ENCODE measurements at places on chromosomes 11 and 22.

GRCh38 chr11:100419518-100419917 lies 267.6 kb upstream of the ARHGAP42 start:
- DNase-seq: no peak

DNA sequence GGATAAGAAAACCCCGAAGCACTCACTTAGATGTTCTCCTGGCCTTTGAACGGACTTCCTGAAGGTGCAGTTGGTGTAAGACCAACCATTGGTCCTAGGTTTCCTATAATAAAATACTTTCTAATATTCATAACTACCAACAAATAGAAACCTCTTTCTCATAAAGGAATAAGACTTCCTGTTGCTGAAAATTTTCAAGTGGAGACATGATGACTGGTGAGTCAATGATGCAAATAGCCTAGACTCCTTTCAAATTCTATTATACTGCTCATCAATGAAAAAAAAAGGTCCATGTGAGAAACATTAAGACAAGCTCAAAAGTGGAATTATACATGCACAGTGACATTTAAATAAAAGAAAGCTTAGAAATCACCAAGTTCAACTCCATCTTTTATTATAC lies 862.8 kb downstream of the FAM181B start:
- no peak for DNase-seq

DNA sequence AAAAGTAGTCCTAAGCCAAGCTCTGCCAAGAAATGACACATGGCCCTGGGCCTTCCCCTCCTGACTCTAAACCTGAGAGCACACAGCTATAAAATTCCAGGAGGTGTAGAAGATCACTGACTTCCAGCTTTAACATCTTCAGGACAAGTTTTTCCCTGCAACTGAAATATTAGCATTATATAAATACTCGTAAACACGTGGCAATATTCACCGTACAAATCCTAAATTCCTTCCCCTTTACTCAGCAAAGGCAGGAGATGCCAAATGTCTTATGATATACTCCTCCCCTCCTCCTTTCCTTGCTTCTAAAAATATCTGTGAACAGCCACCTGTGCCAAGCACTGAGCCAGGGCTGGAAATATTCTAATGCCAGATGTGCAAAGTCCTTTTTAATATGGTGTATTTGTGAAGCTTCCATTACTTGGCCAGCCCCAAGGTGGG lies 194.0 kb downstream of the LARGE1 start:
- no peak for DNase-seq

- no peak for DNase-seq
Measured at GRCh38 chr11:27468995-27469695, 3.4 kb downstream of the LGR4 start.

DNA sequence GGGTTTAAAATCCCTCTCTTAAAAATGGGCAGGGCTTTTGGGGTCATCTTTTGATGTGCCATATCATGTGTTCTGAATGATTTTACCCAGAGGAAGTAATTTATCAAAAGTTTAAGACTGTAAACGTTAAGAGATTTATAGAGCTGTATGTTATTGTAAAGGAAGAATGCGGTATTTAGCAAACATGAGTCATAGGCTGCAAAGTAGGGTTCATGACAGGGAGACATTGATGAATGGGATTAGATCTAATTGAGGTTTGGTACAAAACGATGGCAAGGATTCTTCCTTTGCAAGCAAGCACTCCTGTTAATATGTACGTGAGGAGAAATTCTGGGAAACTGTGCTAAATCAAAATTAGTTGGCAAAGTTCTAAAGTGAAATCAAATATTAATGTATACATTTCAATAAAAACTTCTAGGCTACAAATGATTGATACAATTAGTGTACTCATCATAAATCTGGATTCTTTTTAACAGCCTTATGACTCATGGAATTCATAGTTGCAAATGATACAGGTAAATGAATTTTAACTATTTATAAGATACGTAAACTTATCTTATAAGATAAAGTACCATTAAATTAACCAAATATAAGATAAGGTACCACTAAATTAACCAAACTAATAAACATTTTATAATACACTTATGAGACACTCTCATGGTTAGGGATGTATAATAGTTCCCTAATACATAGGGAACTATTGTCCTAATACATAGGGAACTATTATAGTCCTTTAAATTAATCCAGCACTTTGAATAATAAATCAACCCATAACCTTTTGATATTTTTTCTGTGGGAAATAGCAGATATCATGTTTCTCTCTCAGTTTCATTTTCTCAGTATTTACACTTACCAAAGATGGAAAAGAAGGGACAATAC lies 58.4 kb downstream of the KIF18A start:
- DNase-seq: no peak

DNA sequence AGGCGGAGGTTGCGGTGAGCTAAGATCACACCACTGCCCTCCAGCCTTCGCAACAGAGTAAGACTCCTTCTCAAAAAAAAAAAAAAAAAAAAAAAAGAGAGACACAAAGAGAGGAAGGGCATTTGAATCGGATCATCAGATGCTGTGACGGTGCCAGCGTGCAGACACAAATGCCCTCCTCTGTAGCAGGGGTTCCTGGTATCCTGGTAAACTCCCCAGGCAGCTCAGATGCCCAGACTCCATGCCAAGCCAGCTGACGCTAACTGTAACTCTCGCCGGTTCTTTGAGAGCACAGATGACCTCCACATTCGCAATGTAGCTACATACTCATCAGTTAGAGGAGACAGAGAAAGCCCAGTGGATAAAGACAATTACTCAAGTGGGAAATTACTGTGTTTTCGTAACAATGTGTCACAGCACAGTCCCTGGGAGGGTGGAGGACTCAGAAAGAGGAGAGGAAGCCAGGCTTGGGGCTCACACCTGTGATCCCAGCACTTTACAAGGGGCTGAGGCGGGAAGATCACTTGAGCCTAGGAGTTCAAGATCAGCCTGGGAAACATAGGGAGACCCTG lies 153.1 kb downstream of the BRD1 start:
- DNase-seq: no peak
